ENCODE measurements at places on chromosomes 11 and 22.

- H3K27ac ChIP-seq = no peak overlapping the region
- no peak overlapping the region for H3K4me3 ChIP-seq
- H3K4me1 ChIP-seq = no peaks in the 10 kb centered on the region
- no peaks in the 10 kb centered on the region for H3K36me3 ChIP-seq
- no peak for DNase-seq
Measured at GRCh38 chr22:48438800-48439559, 1388.7 kb downstream of the BRD1 start.

DNA sequence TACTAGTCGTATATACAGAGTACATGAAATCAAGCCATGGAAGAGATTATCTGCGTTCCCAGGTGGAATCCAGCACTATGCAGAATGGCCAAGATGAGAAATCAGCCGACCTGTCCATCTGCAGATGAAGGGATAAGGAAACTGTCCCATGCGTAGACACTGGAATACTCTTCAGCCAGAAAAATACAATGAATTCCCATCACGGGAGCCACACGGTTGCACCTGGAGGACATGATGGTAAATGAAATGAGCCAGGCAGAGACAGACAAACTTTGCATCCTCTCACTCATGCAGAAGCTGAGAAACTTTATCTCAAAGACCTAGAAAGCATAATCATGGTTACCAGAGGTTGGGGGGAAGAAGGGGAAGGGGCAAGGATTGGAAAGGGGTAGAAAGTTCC, 111.9 kb upstream of the TOP3B start:
- H3K4me1 ChIP-seq = peaks cover 4% of the 10 kb centered on the region
- H3K27me3 ChIP-seq = peaks cover 42% of the 10 kb centered on the region
- H3K36me3 ChIP-seq = no peaks in the 10 kb centered on the region

DNA sequence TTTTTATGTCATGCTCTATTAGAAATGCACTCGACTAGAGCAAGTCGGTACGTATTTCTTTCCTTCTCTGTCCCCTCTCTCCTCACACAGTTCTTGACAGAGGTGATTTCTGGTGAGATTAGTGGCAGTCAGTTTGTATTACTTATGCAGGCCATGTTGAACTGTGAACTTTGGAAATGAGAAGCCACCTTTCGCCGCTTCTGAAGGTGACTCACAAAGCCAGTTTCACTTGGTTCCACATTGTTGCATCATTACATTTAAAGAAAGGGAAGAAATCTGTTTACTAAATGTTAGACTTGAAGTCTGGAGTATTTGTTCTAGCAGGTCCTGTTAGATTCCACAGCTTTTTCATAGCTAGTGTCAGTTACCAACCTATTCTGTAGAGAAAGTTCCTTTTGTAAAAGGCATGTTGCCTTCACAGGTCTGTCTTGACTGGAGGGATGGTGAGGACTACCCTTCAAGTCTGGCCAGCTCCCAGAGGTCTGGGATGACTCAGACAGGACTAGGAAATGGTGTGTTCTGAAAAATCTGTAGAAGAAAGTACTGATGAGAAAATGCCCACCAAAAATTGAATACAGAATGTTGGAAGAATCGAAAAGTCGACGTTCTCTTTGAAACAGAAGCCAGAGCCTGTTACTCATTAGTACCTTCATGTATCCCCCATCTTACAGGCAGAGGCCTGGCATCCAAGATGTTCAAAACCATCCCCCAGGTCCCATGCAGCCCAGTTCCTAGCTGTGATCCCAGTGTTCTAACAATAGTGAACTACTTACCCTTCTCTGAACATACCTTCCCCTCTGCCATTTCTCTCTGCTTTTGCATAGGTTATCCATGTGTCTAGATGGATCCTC, 181.4 kb downstream of the DBX1 start:
- peak; percentile 14 for DNase-seq
- H3K4me3 ChIP-seq = no peak overlapping the region
- peaks cover 7% of the 10 kb centered on the region for H3K27me3 ChIP-seq
- H3K27ac ChIP-seq = peak overlapping the region; percentile 81

GRCh38 chr22:38741576-38741975, 14.2 kb downstream of the SUN2 start:
- H3K27ac ChIP-seq = peak overlapping the region; percentile 40
- H3K4me3 ChIP-seq = no peak overlapping the region
- DNase-seq = no peak
- H3K27me3 ChIP-seq = no peaks in the 10 kb centered on the region
- H3K4me1 ChIP-seq = peaks cover 46% of the 10 kb centered on the region

Data from activated naive CD8-positive, alpha-beta T cell treated with anti-CD3 and anti-CD28 coated beads for 36 hours (primary cell).